ENCODE measurements at places on chromosomes 6 and 20. TPM values are rescaled to one million over a fixed set of nuclear protein-coding genes. Genes with fewer than 3 reads are reported as not detected.

RAB44 gene
- 0.77 TPM for total RNA-seq

KCNQ2 gene
- not detected for total RNA-seq

PRDM13 gene
- total RNA-seq: not detected

GTF3C6 gene
- 36.8 TPM for total RNA-seq

OR12D3 gene
- total RNA-seq: not detected

CCR6 gene
- total RNA-seq: 57.4 TPM

VNN1 gene
- 0.22 TPM for total RNA-seq

OR2W1 gene
- not detected for total RNA-seq

PI3 gene
- total RNA-seq: not detected

DYNLT2 gene
- 3.0 TPM for total RNA-seq

GLP1R gene
- total RNA-seq: not detected

ENPP3 gene
- total RNA-seq: 0.70 TPM

VWA7 gene
- 2.8 TPM for total RNA-seq

BMP5 gene
- total RNA-seq: not detected

All from T-helper 17 cell (primary cell).